Activated CD4-positive, alpha-beta T cell treated with anti-CD3 and anti-CD28 coated beads, Interleukin-2, amount 10 ng/mL, durations not matched to agents 7 days and 5 days (primary cell): ENCODE measurements at places on chromosomes 2 and 18. TPM values are rescaled to one million over a fixed set of nuclear protein-coding genes. Genes with fewer than 3 reads are reported as not detected.

The SCN9A gene
- total RNA-seq, result 0.48 TPM

The VWA3B gene
- not detected for total RNA-seq

The ELOA2 gene
- total RNA-seq, result not detected

DNA sequence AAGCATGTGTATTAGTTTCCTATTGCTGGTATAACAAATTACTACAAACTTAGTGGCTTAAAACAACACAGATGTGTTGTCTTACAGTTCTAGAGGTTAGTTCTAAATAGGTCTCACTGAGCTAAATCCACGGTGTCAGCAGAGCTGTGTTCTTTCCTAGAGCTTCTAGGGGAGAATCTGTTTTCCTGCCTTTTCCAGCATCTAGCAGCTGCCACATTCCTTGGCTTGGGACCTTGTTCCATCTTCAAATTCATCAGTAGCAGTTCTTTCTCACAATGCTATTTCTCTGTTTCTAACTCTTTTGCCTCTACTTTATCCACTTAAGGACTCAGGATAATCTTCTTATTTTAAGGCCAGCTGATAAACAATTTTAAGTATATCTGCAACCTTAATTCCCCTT lies 32.2 kb upstream of the CREB1 start:
- H3K4me1 ChIP-seq, result peaks cover 30% of the 10 kb centered on the region
- H3K27ac ChIP-seq, result no peak overlapping the region
- H3K36me3 ChIP-seq, result no peaks in the 10 kb centered on the region
- no peak overlapping the region for H3K4me3 ChIP-seq

DNA sequence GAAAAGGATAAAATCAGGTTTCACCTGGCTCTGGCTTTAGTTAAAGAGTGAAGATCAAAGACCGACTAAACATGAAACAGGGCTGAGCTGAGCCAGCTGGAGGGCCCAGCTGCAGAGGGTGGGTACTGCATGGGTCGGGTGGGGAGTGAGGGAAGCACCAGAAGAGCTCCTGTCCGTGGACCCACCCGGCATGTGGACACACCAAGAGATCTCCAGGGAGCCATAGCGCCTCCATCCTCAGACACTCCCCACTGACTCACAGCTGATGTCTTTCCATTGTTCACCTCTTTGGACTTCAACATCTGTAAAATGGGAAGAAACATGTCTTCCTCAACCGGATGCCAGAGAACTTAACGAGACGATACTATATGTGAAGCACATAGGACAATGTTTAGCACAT lies 178.3 kb upstream of the KLHL29 start:
- H3K27me3 ChIP-seq, result peaks cover 7% of the 10 kb centered on the region
- no peaks in the 10 kb centered on the region for H3K36me3 ChIP-seq
- no peak overlapping the region for H3K4me3 ChIP-seq
- DNase-seq, result no peak

The CHRNA1 gene
- not detected for total RNA-seq

DNA sequence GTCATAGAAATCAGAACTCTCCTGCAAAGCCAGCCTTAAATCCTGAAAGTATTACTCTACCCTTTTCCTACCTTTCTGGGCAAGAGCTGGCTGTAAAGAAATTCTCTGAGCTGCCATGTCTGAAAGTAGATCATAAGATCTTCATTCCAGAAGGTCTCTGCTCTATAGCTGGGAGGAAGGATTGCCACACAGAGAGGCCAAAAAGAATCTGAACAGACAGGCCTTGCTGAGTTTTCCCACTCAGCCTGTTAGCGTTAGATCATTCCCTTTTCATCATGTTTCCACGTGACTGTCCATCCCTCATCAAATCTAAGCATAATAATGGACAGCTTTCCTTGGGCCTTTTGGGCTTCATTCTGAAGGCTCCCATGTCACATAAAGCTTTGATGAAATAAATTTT lies 43.2 kb upstream of the FHL2 start:
- DNase-seq, result no peak
- H3K36me3 ChIP-seq, result no peaks in the 10 kb centered on the region
- H3K27ac ChIP-seq, result no peak overlapping the region
- no peaks in the 10 kb centered on the region for H3K4me1 ChIP-seq

The ACMSD gene
- total RNA-seq, result not detected

The SERPINB12 gene
- total RNA-seq, result not detected

The ANKRD30B gene
- total RNA-seq, result not detected

DNA sequence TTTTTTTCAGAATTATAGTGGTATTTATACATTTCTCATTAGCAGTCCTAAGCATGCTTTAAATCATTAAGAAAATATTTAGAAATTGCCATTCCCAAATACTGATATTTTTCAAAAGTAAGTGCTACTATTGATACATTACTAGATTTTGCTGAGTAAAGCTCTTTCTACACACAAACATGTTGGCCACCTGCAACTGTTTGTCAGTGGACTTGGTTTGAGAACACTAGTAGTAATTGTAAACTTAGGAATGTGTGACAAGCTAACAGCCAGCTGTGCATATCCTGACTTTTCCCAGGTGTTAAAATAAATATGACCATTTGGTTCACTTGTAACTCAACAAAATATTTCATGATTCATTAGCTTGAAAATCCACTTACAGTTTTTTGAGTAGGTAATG lies 103.1 kb downstream of the MSTN start:
- H3K36me3 ChIP-seq, result no peaks in the 10 kb centered on the region
- no peaks in the 10 kb centered on the region for H3K4me1 ChIP-seq
- no peak overlapping the region for H3K27ac ChIP-seq
- DNase-seq, result no peak
- H3K4me3 ChIP-seq, result no peak overlapping the region
- peaks cover 3% of the 10 kb centered on the region for H3K27me3 ChIP-seq

The DNER gene
- not detected for total RNA-seq

The CPS1 gene
- 1.4 TPM for total RNA-seq

GRCh38 chr2:100230754-100231153 lies 88.4 kb upstream of the AFF3 start:
- no peak for DNase-seq
- peaks cover 12% of the 10 kb centered on the region for H3K4me1 ChIP-seq
- H3K27me3 ChIP-seq, result peaks cover 4% of the 10 kb centered on the region
- H3K27ac ChIP-seq, result no peak overlapping the region

- H3K36me3 ChIP-seq, result peaks cover 17% of the 10 kb centered on the region
- no peaks in the 10 kb centered on the region for H3K4me1 ChIP-seq
- H3K27me3 ChIP-seq, result no peaks in the 10 kb centered on the region
- H3K4me3 ChIP-seq, result no peak overlapping the region
- H3K27ac ChIP-seq, result no peak overlapping the region
- no peak for DNase-seq
Measured at GRCh38 chr2:143754742-143755141, 625.5 kb downstream of the ARHGAP15 start.

- H3K27me3 ChIP-seq, result no peaks in the 10 kb centered on the region
- no peaks in the 10 kb centered on the region for H3K4me1 ChIP-seq
- DNase-seq, result no peak
- H3K36me3 ChIP-seq, result peaks cover 38% of the 10 kb centered on the region
Measured at GRCh38 chr2:10781746-10782145, 30.8 kb downstream of the PDIA6 start.

The RAB17 gene
- not detected for total RNA-seq

GRCh38 chr2:33238111-33238510 lies 238.3 kb upstream of the RASGRP3 start:
- no peaks in the 10 kb centered on the region for H3K36me3 ChIP-seq
- no peak overlapping the region for H3K27ac ChIP-seq
- H3K4me1 ChIP-seq, result no peaks in the 10 kb centered on the region
- peaks cover 16% of the 10 kb centered on the region for H3K27me3 ChIP-seq

The TRIM43 gene
- total RNA-seq, result not detected

DNA sequence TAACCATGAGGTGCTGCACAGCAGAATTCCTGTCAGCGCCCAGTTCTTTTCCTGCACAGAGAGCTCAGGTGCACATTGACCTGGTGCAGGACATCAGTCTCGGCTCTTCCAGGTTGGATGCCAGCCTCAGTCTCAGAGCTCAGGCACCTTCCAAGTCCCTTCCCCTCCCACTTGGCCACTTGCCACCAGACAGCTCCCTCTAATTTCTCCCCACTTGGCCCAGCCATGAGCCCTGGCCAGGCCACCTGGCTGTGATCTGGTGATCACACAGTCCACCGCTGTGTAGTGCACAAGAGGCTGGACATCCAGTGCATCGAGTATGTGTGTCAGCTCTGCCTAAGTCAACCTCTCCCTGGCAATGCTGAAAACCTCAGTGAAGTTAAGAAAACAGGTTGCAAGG lies 336.6 kb upstream of the MYT1L start:
- H3K27me3 ChIP-seq, result no peaks in the 10 kb centered on the region
- no peak for DNase-seq
- H3K4me3 ChIP-seq, result no peak overlapping the region
- H3K27ac ChIP-seq, result no peak overlapping the region
- no peaks in the 10 kb centered on the region for H3K4me1 ChIP-seq

The ZNF407 gene
- 19.3 TPM for total RNA-seq
